Panc1 (cell line): ENCODE measurements at places on chromosomes 4 and X.

- H3K4me1 ChIP-seq = no peaks in the 10 kb centered on the region
- no peaks in the 10 kb centered on the region for H3K36me3 ChIP-seq
- H3K27me3 ChIP-seq = no peaks in the 10 kb centered on the region
- H3K4me3 ChIP-seq = no peak overlapping the region
Observed at GRCh38 chr4:1074077-1074476, 39.3 kb downstream of the RNF212 start.

- H3K27ac ChIP-seq = no peak overlapping the region
- DNase-seq = no peak
- no peak overlapping the region for H3K4me3 ChIP-seq
- no peaks in the 10 kb centered on the region for H3K4me1 ChIP-seq
Observed at GRCh38 chrX:120514236-120514635, 45.1 kb upstream of the LAMP2 start.

DNA sequence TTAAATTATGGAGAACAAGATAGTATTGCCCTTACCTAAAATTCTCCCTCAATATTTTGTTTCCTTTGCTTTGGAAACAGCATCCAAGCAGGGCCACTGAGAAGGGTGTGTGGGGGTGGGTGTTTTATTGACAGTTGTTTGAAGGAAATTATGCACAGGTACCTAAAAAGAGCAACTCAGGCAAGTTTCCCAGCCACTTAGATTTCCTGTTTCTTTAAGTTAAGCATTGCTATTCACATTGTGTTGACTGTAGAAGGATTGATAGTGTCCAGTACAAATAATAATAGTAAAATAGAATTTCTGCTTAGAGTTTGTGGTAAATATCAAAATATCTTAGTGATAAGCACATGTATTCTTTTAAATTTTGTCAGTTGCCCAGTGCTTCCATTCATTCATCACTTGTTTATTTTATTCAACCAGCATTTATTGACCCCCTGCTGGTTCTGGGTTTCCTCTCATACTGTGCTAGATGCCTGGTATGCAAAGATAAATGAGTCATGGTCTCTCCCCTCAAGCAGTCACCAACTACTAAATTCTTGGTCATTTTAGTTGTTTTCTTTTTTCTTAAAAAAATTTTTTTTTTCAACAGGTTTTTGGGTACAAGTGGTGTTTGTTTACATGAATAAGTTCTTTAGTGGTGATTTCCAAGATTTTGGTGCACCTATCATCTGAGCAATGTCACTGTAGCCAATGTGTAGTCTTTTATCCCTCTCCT lies 50.0 kb downstream of the GALNT7 start:
- H3K27ac ChIP-seq = peak overlapping the region; percentile 99
- no peaks in the 10 kb centered on the region; the same call in 1 of the 2 replicates for H3K36me3 ChIP-seq
- H3K27me3 ChIP-seq = no peaks in the 10 kb centered on the region

- no peaks in the 10 kb centered on the region; the same call in 1 of the 2 replicates for H3K36me3 ChIP-seq
- DNase-seq = no peak
- no peaks in the 10 kb centered on the region for H3K4me1 ChIP-seq
Observed at GRCh38 chr4:132809298-132810032, 339.6 kb upstream of the PCDH10 start.

- no peak overlapping the region for H3K4me3 ChIP-seq
- H3K36me3 ChIP-seq = no peaks in the 10 kb centered on the region
- no peak overlapping the region for H3K27ac ChIP-seq
- H3K27me3 ChIP-seq = no peaks in the 10 kb centered on the region
- H3K4me1 ChIP-seq = no peaks in the 10 kb centered on the region; the same call in 1 of the 2 replicates
Observed at GRCh38 chr4:128394778-128395177, 107.2 kb upstream of the PGRMC2 start.

- no peaks in the 10 kb centered on the region for H3K4me1 ChIP-seq
- H3K4me3 ChIP-seq = no peak overlapping the region
- H3K27me3 ChIP-seq = no peaks in the 10 kb centered on the region
- no peak for DNase-seq
Observed at GRCh38 chrX:38970845-38971244, 169.6 kb downstream of the MID1IP1 start.

- no peaks in the 10 kb centered on the region for H3K36me3 ChIP-seq
- H3K4me3 ChIP-seq = no peak overlapping the region
- H3K27ac ChIP-seq = no peak overlapping the region
- H3K4me1 ChIP-seq = no peaks in the 10 kb centered on the region
Observed at GRCh38 chr4:176340871-176341685, 21.3 kb downstream of the SPCS3 start.

DNA sequence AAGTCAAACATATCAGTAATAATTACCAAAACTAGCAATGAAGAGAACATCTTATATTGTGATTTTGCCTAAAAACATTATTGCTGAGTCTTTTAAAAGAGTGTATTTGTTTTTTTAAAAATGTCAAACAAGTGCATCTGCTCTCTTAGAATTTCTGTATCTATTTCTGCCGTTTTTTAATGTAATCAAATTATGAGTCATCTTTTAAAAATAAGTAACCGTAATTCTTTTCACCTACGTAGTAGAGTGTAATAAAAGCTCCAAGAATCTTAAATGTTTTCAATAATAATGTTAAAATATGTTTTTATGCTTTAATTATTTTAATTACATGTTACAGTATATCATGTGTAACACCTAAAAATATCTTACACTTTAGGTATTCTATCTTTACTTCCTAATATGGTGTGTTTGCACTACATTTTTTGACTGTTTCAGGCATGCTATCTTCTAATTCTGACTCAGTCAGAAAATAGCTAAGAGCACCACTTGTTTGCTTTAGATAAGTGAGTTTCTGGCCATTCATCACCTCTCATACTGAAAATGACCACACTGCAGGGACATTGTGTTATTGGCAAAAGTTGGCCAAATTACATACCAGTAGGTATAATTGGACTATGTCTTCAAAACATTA lies 368.5 kb downstream of the PCDH7 start:
- 0 out of 2 replicates have a peak overlapping the region, but pooled peaks have one; percentile 7 for H3K27ac ChIP-seq
- H3K4me1 ChIP-seq = no peaks in the 10 kb centered on the region; the same call in 1 of the 2 replicates
- no peaks in the 10 kb centered on the region for H3K27me3 ChIP-seq
- H3K4me3 ChIP-seq = no peak overlapping the region
- no peaks in the 10 kb centered on the region for H3K36me3 ChIP-seq
- DNase-seq = no peak

DNA sequence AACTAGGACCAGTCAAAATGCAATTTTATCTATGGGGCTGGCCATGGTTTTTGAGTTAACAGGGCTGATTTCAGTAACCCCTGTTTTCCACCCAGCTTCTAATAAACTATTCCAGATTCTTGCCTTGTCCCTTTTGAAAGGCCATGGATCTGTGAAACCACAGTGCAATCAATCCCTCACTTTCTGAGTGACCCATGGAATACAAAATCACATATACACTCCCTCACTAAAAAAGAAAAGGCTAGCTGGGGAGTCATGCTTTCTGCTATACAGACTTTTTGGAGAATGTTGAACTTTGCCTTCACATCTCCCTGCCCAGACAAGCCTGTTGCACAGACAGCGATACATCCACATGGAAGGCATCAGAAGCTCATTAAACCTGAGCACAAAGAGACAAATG lies 47.9 kb downstream of the MAD2L1 start:
- H3K27me3 ChIP-seq = no peaks in the 10 kb centered on the region
- H3K27ac ChIP-seq = no peak overlapping the region

- no peaks in the 10 kb centered on the region for H3K27me3 ChIP-seq
- H3K4me1 ChIP-seq = peaks cover 51% of the 10 kb centered on the region
- H3K4me3 ChIP-seq = no peak overlapping the region
- no peak for DNase-seq
- peak overlapping the region; percentile 60; the same call in 1 of the 2 replicates for H3K27ac ChIP-seq
Observed at GRCh38 chrX:134570899-134571298, 87.4 kb downstream of the PLAC1 start.

GRCh38 chr4:123826896-123827295 lies 430.3 kb downstream of the SPRY1 start:
- no peak overlapping the region; the same call in 1 of the 2 replicates for H3K27ac ChIP-seq
- H3K27me3 ChIP-seq = no peaks in the 10 kb centered on the region
- no peak for DNase-seq
- no peak overlapping the region for H3K4me3 ChIP-seq

- no peak overlapping the region for H3K27ac ChIP-seq
- no peaks in the 10 kb centered on the region; the same call in 1 of the 2 replicates for H3K4me1 ChIP-seq
- H3K27me3 ChIP-seq = no peaks in the 10 kb centered on the region
- DNase-seq = no peak
- H3K36me3 ChIP-seq = no peaks in the 10 kb centered on the region
Observed at GRCh38 chr4:3729188-3729881, 36.9 kb upstream of the ADRA2C start.

DNA sequence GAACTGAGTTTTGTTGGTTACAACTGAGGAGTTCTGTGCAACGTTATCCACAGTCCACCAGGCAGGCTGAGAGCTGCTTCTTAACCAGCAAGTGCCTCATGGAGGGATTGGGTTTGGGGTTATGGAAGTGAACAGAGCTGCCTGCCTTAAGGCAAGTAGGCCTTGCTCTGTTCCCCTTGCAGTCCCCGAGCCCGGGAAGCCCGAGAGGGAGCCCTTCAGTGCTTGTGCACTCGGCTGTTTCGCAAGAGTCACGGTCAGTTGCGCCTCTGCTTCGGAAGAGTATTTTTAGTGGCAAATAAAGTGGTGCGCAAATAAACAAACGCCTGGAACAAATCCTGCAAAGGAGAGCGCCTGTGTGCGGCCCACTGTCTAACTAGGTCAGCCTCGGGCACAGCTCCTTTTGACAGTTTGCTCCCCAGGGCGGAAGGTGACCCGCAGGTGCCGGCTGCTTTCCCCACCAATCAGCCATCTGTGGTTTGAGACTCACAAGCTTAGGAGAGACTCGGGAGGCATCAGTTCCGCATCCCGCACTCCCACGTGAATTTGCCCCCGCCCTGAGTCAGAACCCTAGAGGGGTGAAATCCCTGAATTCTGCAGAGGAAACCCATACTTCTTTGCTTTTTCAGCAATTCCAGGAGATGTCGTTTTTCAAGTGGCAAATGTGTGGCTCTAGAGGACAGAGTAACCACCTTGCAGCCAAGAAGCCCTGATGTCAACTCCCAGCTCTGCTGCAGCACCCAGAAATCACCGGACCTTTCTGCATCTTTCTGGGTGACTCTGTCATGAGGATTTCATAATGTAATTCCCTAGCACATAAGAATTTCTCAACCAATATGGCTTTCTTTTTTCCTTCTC lies 56.8 kb downstream of the LGI2 start:
- no peak for DNase-seq
- no peak overlapping the region for H3K27ac ChIP-seq
- H3K36me3 ChIP-seq = no peaks in the 10 kb centered on the region
- H3K27me3 ChIP-seq = no peaks in the 10 kb centered on the region; the same call in 1 of the 2 replicates

GRCh38 chr4:3829956-3830773 lies 64.0 kb downstream of the ADRA2C start:
- no peak for DNase-seq
- H3K4me1 ChIP-seq = peaks cover 5% of the 10 kb centered on the region
- H3K4me3 ChIP-seq = no peak overlapping the region
- no peaks in the 10 kb centered on the region for H3K36me3 ChIP-seq

- no peak overlapping the region for H3K27ac ChIP-seq
- H3K4me1 ChIP-seq = no peaks in the 10 kb centered on the region
- DNase-seq = no peak
Observed at GRCh38 chrX:100341142-100341510, 68.9 kb downstream of the PCDH19 start.

- H3K27ac ChIP-seq = no peak overlapping the region
- no peaks in the 10 kb centered on the region for H3K27me3 ChIP-seq
- no peaks in the 10 kb centered on the region for H3K36me3 ChIP-seq
- no peak overlapping the region for H3K4me3 ChIP-seq
- no peak for DNase-seq
Observed at GRCh38 chr4:58688568-58688967, 1578.4 kb upstream of the IGFBP7 start.

GRCh38 chrX:119655125-119655524 lies 37.8 kb downstream of the SEPTIN6 start:
- H3K36me3 ChIP-seq = no peaks in the 10 kb centered on the region; the same call in 1 of the 2 replicates
- H3K4me3 ChIP-seq = no peak overlapping the region
- no peaks in the 10 kb centered on the region for H3K27me3 ChIP-seq
- no peak for DNase-seq

DNA sequence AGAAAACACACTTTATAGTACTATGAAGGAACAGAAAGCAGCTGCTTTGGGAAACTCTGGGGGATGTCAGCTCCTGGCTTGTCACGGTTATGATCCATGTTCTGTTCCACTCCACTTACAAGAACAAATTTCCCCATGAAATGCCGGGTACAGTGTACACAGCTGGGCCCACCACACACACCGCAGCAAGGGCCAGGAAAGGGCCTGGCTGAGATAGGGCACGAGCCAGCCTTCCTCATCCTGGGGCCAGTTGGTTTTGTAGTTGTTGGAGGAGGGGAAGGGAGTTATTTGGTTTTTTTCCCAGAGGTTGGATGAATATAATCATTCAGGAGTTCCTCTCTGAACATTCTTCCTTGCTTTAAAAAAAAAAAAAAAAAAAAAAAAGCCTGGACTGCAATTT lies 56.8 kb downstream of the SEPSECS start:
- H3K27ac ChIP-seq = no peak overlapping the region
- no peak overlapping the region for H3K4me3 ChIP-seq
- no peak for DNase-seq
- no peaks in the 10 kb centered on the region for H3K36me3 ChIP-seq
- H3K4me1 ChIP-seq = no peaks in the 10 kb centered on the region

GRCh38 chrX:31240982-31241381 lies 169.1 kb upstream of the FTHL17 start:
- H3K27me3 ChIP-seq = no peaks in the 10 kb centered on the region
- H3K4me3 ChIP-seq = no peak overlapping the region
- no peak for DNase-seq

GRCh38 chr4:113455061-113455460 lies 306.5 kb downstream of the CAMK2D start:
- no peaks in the 10 kb centered on the region for H3K27me3 ChIP-seq
- peaks cover 3% of the 10 kb centered on the region; the same call in 1 of the 2 replicates for H3K36me3 ChIP-seq
- no peak for DNase-seq
- no peaks in the 10 kb centered on the region for H3K4me1 ChIP-seq

DNA sequence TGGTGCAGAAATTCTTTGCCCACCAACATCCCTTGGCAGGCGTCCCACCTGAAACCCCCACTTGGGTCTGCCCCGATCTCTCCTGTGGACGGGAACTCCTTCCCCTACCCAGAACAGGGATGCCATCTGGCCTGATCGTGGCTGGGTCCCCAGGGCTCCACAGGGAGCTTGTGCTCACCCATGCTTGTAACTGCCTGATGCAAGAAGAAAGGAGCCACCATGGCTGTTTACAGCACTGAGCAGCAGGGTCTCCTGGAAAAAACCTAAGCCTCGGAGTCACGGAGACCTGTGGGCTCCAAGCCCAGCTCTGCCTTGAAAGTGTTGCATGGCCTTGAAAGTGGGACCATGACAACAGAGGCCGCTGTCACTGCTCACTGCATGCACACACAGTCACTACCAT lies 101.5 kb upstream of the AFAP1 start:
- no peak overlapping the region for H3K27ac ChIP-seq
- H3K4me3 ChIP-seq = no peak overlapping the region
- no peaks in the 10 kb centered on the region for H3K27me3 ChIP-seq
- no peak for DNase-seq
- H3K4me1 ChIP-seq = no peaks in the 10 kb centered on the region; the same call in 1 of the 2 replicates

GRCh38 chrX:12984603-12985319 lies 9.9 kb downstream of the TMSB4X start:
- no peaks in the 10 kb centered on the region for H3K36me3 ChIP-seq
- no peaks in the 10 kb centered on the region for H3K27me3 ChIP-seq

- no peak for DNase-seq
- no peak overlapping the region for H3K4me3 ChIP-seq
- H3K36me3 ChIP-seq = no peaks in the 10 kb centered on the region
- no peaks in the 10 kb centered on the region for H3K4me1 ChIP-seq
Observed at GRCh38 chr4:7467471-7467870, 32.7 kb upstream of the PSAPL1 start.

- no peaks in the 10 kb centered on the region for H3K27me3 ChIP-seq
- no peaks in the 10 kb centered on the region for H3K4me1 ChIP-seq
- no peaks in the 10 kb centered on the region for H3K36me3 ChIP-seq
- no peak overlapping the region for H3K27ac ChIP-seq
- no peak overlapping the region for H3K4me3 ChIP-seq
- DNase-seq = no peak
Observed at GRCh38 chr4:99991741-99992140, 41.7 kb upstream of the H2AZ1 start.
